Activated naive CD4-positive, alpha-beta T cell treated with anti-CD3 and anti-CD28 coated beads, Interleukin-2, amount 50 U/mL, for 72 hours (primary cell): ENCODE measurements at places on chromosomes 4 and X. TPM values are rescaled to one million over a fixed set of nuclear protein-coding genes. Genes with fewer than 3 reads are reported as not detected.

The CACNA1F gene
- total RNA-seq: 2.6 TPM

The ADH4 gene
- total RNA-seq: not detected

- no peak for DNase-seq
Observed at GRCh38 chr4:110306303-110306702, 107.9 kb upstream of the ELOVL6 start.

- DNase-seq: no peak
Observed at GRCh38 chrX:153812220-153812619, 17.8 kb downstream of the SSR4 start.
